HS-27A (cell line): ENCODE measurements at places on chromosomes 3 and 15.

DNA sequence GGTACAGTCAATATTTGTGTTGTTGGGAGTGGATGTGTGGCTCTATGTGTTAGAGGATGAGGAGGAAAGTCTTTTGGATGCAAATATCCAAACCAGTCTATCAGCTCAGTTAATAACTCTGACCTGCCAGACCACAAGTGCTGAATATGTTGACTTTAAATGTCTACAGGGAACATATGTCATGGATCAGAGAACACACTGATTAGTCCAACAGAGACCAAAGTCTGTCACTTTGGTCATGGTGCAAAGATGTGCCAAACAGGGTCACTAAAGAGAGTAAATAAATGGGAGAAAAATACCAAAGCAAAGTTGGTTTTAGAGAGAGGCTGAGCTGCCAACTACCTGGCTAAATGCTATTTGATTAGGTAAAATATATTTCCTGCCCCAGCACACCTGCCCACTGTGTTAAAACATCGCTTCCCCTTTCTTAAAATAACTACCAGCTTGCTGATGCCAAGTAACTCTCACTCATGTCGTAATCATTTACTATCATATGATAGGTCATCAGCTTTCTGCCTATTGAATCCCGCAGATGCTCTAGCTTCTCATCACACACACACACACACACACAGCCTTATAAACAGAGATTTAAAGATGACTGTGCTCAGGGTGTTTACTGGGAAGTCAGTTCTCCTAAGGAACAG is 173.3 kb downstream of the PDZRN3 start:
- no peak for DNase-seq

DNA sequence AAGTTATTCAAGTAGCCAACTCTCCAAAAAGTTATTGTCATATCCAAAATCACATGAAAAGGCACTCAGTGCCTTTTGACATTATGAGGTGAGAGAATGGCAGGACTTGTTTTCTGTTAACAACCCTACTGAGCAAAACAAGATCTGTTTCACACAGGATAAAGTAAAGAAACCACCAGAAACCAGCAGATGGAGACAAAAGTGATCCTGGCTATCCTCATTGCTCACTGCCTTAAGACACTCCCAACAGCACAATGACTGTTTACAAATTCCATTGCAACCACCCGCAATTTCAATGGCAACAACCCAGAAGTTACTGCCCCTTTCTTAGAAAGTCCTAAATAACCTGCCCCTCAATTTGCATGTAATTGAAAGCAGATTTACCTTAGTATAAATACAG is 352.6 kb upstream of the NDN start:
- DNase-seq = no peak

DNA sequence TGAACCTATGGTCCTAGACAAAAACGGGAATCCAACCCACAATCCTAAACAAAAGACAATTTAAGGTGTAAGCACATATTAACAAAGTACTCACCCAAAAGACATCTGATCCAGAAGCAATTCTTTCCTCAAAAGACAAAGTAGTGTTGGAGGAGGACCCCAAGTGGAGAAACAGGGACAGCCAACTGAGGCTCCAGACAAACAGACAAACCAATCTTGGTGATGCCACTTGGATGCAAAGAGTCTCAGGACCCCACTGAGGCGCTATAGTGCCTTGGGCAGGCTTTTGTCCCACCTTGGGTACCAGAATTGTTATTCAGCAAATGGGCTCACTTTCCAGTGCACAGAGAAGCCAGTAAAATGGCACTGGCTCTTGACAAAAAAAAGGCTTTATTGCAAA is 613.8 kb downstream of the DIPK2A start:
- DNase-seq = no peak

- DNase-seq = no peak
Observed at GRCh38 chr3:86056962-86057361, 934.0 kb downstream of the VGLL3 start.

DNA sequence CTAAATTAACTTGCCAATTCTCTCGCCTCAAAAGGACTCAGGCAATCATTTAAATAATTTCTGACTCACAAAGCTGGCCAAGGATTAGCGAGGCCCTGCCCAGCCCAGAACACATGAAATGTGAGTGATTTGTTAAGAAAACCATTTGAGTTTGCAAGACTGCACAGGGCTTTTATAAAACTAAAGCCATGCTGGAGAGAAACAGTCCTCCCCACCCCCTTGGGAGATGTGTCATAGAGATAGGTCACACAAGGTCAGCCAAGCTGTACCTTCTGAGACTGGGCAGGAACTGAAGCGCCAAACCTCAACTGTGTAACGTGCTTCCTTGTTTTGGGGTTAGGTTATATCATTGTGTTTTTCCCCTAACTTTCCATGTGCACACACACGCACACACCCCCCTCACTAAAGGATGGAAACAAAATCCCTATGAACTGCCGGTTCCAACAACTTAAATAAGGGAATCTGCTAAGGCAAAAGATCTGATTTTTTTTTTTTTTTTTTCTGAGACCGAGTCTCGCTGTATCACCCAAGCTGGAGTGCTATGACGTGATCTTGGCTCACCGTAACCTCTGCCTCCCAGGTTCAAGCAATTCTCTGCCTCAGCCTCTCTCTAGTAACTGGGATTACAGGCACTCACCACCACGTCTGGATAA is 8.1 kb downstream of the SPATA12 start:
- peak; percentile 47 for DNase-seq

DNA sequence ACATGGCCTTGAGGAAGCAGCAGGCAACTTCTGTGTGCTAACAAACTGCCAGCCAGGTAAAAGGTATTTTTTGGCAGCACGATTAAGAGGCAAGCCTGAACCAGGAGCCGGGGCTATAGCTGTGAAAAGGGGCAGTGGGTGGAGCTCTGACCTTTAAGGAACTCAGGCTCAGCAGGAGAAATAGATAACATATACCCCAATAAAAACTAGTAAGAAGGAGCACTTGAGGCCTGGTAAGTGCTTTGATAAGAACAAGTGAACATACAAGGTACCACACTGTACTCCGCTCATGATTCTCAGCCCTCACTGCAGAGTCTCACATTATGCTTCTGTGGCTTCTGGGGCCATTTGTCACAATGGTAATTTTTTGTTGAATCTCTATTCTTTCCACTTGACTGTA is 5.4 kb downstream of the FYCO1 start:
- no peak for DNase-seq

DNA sequence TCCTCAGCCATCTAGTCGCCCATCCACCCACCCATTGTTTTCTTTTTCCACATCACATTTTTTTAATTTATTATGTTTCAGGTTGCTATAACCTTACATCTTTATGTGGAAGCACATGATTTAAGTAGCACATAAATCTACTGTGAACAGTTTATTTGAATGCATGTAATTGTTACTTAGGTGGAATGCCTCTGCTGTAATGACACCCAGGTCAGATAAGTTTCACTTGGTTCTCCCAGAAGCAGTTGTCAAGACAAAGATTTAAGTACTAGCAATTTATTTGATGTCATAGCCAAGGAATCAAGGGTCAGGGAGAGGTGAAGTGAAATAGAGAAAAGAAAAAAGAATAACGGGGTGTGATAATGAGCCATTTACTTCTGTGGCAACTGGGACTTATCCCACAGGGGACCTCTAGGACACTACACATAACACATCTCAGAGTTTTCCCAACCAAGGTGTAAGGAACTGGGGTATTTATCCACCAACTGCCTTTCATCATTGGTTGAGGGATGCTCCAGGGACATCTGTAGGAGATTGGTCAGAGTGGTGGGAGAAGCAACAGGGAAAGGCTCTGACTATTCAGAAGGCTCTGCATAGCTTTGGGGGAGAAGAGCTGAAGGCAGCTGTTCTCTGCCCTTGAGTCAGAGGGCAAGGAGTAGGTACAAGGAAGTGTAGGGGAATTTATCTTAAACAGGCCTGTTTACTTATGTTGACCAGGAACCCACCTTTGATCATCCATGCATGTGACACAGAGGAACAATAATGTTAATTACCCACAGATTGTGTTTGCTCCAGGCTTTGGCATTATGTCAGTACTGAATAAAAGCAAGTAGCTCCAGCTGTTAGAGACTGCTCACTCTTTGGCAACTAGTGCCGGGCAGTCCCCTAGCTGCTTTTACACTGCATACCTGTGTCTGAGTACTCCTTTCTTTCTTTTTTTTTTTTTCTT is 94.8 kb downstream of the CD200R1L start:
- DNase-seq = no peak

GRCh38 chr15:72820278-72820677 is 36.7 kb upstream of the ADPGK start:
- no peak for DNase-seq

GRCh38 chr3:159669766-159670165 is 318.9 kb upstream of the IL12A start:
- DNase-seq = no peak

DNA sequence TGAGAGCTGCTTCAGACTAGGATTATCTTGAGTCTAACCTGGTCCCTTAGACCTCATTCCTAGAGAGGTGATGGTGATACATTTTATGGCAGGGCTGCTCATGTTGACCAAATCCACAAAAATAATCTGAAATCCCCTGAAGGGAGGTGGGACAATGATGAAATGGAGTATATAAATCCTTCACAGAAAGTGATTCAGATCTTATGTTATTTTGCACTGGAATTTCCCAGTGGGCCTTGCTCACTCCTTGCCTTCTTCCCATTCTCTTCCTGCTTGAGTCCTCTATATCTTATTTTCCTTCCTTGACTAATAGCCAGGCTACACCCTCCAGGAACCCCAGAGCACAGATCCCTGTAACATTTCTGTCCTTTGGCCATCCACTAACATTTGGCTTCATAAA is 10.4 kb upstream of the TMEM202 start:
- DNase-seq = no peak

DNA sequence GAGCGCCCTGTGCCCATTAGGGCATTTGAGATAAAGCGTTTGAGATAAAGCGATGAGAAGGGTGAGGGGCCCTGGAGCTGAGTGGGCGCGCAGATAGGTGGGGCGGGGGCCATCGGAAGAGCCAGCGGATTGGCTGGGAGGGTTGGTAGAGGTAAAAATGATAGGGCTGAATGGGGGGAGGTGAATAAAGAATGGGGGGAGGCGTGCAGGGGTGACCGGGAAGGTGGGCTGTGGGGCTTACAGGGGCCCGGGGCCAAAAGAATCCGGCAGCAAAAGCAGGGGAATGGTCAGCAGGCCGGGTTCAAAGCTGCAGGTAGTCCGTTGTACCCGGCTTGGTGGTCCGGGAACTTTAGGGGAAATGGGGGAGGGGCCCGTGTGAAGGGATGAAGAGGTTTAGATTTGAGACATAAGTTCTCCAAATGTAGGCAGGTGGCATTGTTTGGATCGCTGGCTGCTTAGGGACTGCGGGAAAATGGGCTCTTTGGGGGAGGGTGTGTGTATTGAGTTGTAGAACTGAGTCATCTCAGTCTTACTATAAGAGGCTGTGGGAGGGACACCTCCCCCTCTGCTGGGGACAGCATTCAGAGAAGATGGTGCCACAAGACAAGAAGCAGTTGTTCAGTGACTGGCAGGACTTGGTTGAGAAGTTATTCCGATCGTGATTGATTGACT is 610 bp downstream of the ARID3B start:
- no peak for DNase-seq

DNA sequence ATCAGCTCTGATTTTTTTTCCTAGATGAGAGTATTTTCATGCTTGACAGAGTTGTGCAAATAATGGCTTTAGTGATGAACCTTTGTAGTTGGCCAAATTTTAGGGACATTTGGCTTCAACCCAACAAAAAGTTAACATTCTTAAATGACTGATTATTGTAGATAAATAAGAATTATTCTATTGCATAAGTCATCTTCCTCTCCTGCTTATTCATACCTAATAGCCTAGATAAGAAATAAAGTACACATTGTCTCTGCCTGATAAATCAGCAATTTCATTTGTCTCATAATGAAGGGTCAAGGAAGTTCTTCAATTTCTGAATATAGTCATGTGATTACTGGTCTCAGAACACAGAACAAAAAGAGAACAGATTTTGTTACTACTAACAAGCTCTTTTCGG is 428.9 kb upstream of the IL12A start:
- DNase-seq = no peak

GRCh38 chr15:83612898-83613635 is 40.9 kb upstream of the ADAMTSL3 start:
- DNase-seq = no peak

DNA sequence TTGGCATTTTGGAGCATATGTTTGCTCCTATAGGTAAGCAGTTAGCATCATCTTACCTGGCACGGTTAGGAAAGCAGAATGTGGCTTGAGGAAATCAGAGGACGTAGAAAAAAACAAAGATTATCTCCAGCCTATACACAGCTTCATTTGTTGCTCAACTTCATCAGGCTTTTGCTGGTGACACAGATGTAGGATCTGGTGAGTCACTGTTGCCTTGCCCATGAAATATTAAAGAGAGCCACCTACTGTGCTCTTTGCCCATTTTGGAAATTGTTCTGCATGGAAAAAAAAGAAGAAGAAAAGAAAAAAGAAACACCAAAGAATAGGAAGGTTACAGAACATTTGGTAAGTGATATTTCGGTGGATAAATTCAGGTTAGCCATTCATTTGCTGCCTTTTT is 3.8 kb downstream of the IL1RAP start:
- DNase-seq = no peak

DNA sequence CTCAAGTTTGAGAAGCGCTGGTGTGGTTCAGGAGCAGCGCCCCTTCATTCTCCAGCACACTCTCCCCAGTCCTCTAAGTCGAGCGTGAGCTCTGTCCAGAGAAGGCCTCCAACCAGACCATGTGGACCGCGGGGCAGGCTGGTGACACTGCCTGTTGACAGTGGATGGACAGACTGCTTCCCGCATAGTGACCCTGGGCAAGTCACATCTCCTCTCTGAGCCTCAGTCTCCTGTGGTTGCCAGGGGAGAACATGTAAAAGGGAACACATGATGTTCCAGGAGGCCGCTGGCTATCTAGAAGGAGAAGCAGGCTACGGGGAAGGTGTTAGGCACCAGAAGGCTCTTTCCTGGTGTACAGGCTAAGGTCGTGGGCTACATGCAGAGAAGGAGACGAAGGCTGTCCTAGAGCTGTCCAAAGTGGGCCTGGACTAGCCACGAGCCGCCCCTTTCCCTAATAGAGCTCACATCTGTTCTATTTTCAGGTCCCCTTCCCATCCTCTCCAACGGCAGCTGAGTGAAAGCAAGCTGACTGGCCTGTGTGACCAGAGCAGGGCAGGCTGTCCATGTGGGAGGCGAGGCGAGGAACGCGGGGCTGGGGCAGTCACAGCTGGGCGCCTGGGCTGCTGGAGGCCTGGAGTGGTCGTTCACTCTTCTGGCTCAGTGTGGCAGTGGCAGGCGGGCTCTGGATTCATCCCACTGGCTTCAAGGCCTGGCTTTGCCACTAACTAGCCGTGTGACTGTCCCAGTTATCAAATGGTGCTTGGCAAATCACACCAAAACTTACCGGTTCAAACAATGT is 11.1 kb downstream of the ISG20 start:
- DNase-seq = no peak

- peak; percentile 12 for DNase-seq
Observed at GRCh38 chr15:88187195-88187594, 69.3 kb downstream of the NTRK3 start.
